ENCODE measurements at places on chromosomes 2 and 18. TPM values are rescaled to one million over a fixed set of nuclear protein-coding genes. Genes with fewer than 3 reads are reported as not detected.

DNA sequence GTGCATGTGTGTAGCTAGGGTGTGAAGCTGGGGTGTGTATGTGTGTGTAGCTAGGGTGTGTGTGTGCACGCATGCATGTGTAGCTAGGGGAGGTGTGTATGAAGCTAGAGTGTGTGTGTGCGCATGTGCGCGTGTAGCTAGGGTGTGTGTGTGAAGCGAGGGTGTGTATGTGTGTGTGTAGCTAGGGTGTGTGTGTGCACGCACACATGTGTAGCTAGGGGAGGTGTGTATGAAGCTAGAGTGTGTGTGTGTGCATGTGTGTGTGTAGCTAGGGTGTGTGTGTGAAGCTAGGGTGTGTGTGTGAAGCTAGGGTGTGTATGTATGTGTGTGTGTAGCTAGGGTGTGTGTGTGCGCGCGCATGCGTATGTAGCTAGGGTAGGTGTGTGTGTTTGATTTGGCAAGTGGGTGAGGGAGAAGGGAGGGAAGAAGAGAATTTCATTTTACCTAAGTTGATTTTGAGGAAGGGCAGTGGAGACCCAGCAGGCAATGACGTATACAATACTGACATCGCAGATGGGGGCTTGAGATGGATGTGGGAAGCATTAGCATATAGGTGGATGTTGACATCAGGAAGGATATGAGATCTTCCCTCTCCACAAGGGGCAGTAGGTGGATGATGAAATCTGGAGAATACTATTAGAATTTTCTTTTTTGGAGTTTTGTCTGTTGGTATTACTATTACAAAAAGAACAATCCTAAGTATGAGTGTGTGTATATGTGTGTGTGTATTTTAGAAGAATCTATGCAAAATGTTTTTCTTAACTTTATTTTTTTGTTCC lies 70.7 kb downstream of the PRELID3A start:
- H3K36me3 ChIP-seq: peaks cover 5% of the 10 kb centered on the region
- H3K27me3 ChIP-seq: no peaks in the 10 kb centered on the region
- no peak overlapping the region for H3K27ac ChIP-seq
- no peak for DNase-seq
- no peak overlapping the region for H3K4me3 ChIP-seq

DNA sequence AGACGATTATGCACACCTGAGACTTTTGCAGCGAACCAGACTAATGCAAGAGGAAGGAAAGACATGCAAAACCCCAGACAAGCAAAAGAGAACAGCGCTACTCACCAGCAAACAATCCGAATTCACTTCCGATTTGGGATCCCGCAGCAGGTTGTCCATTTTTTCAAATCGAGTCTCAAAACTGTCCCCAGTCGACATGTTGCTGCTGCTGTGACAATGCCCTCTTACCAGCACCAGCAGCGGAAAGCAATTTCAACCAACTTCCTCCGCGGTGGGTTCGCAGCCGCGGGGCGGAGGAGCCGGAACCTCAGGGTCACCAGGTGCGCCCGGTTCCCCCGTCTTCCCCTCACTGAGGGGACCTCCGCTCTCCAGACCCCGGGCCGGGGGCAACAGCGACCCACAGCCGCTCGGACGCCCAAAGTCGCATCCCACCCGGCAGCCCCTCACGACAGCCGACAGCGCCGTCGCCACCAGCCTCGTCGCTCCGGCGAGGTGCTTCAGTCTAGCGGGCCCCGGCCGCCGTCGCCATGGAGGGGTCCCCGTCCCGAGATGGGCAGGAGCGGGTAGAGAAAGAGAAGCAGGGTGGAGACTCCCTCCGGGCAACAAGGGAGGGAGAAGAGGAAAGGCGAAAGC lies 784 bp downstream of the ROCK1 start:
- DNase-seq: peak; percentile 35
- H3K36me3 ChIP-seq: no peaks in the 10 kb centered on the region
- peak overlapping the region; percentile 97 for H3K27ac ChIP-seq
- H3K27me3 ChIP-seq: no peaks in the 10 kb centered on the region

DNA sequence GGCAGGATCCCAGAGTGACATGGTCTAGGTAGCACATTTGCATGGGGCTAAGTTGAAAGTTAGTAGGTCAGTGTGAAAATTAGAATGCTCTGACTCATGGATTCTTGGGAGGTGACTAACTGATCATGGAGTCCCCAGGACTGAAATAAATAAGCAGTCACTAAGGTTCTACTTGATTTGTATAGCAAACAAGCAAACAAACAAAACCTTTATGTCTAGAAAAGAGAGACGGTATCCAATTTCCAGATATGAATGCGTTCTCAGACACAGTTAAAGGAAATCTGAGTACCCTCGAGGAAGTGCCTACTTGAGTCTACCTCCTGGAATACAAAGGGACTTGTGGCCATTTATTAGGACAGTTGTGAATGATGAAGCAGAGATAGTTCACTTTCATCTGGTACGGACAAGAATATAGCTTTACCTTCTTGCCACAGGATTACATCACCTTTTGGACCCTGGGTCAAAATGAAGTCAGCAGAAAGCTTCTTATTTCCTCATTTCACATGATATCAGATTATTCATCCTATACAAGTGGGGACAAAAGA lies 54.3 kb upstream of the AGPS start:
- H3K4me1 ChIP-seq: no peaks in the 10 kb centered on the region
- H3K27me3 ChIP-seq: no peaks in the 10 kb centered on the region
- H3K4me3 ChIP-seq: no peak overlapping the region

DNA sequence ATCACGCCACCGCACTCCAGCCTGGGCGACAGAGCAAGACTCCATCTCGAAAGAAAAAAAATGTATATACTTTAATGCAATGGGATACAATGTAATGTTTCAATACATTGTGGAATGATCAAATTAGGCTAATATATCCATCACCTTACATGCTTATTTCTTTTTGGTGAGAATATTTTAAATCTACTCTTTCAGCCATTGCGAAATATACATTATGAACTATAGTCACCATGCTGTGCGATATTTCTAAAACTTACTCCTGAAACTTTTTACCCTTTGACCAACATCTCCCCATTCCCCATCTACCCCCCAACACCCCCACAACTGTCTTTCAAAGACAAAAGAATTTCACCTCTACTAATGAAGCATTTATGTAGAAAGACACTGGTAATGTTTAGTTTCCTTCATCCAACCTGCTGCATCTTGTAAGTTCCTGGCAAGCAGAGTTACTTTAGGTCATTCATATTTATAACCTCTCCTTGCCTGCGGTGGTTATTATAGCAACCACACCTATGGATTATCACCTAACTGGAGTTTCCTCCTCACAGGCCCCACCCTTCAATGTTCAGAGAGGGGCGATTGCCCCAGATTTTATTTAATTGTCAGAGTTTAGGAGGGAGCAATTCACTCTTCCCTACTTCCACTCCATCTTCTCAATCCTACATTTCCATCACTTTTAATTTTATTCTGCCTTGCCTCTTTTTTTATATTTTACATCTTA lies 1.2 kb upstream of the ME2 start:
- H3K36me3 ChIP-seq: no peaks in the 10 kb centered on the region
- no peak overlapping the region for H3K4me3 ChIP-seq
- H3K27ac ChIP-seq: peak overlapping the region; percentile 96
- no peak for DNase-seq
- peaks cover 15% of the 10 kb centered on the region for H3K4me1 ChIP-seq

DNA sequence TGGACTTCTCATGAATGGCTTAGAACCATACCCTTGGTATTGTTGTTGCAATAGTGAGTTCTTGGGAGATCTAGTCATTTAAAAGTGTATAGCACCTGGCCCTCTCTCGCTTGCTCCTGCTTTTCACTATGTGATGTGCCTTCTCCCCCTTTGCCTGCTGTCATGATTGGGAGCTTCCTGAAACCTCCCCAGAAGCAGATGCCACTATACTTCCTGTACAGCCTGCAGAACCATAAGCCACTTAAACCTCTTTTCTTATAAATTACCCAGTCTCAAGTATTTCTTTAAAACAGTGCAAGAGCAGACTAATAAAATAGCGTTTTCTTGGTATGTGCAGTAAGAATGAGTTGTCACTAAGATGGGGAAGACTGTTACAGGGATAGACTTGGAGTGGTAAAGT lies 31.6 kb downstream of the BAZ2B start:
- no peaks in the 10 kb centered on the region for H3K27me3 ChIP-seq
- H3K27ac ChIP-seq: no peak overlapping the region
- H3K4me3 ChIP-seq: no peak overlapping the region
- H3K36me3 ChIP-seq: no peaks in the 10 kb centered on the region

The TMEM17 gene
- 3.3 TPM for total RNA-seq

The EML6 gene
- 2.6 TPM for total RNA-seq

The NRBP1 gene
- total RNA-seq: 36.6 TPM

The IL36G gene
- total RNA-seq: not detected

All from body of pancreas (tissue), 4 donors.